ENCODE measurements at places on chromosomes 6 and 20.

DNA sequence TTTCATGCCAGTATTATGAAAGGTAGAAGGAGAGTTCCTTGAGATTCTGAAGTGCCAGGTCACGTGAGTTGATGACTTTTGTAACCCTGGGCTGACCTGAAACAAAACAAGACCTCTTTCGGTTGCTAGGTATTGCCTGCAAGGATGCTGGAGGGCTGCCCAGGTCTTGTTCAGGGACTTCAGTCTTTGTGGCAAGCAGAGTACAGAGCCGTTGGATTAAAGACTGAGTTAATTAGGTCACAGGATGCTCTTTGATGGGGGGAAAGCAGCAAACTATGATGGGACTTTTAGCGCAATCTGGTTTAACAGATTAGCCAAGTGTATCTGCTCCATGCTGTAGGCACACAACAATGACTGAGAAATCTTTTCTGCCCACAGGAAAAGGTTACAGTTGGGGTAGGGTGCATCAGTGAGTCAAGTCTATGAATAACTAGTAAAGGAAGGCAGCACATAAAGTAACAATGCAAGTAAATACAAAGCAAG, 12.8 kb upstream of the ELOVL5 start:
- DNase-seq, result no peak

DNA sequence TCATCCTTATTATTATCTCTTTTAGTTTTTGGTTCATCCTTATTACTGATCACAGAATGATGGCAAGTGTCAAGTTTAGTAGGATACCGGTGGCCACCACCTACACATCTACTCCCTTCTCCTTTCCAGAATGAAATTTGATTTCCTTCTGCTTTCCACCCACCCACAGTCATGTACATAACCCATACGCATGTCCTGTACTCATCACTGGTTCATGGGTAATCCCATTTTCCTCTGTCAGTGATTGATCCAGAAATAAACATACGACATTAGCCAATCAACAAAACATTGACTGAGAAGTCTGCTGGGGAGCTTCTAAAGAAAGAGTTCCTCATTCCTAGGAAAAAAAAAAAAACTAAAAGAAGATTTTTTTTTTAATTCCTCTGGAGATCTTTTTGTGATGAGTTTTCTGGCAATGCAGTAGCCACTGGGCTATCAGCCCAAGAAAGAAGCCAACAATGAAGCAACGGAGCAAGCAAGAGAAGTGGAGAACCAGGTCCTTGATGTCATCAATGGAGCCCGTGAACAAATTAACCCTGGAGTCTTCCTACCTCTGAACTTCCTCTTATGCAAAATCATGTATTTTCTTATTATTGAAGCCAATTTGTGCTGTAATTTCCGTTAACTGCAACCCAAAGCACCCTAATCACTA, 127.8 kb downstream of the TASP1 start:
- no peak for DNase-seq

- no peak for DNase-seq
These were observed 12.4 kb upstream of the LRFN2 start for GRCh38 chr6:40599555-40599954.

DNA sequence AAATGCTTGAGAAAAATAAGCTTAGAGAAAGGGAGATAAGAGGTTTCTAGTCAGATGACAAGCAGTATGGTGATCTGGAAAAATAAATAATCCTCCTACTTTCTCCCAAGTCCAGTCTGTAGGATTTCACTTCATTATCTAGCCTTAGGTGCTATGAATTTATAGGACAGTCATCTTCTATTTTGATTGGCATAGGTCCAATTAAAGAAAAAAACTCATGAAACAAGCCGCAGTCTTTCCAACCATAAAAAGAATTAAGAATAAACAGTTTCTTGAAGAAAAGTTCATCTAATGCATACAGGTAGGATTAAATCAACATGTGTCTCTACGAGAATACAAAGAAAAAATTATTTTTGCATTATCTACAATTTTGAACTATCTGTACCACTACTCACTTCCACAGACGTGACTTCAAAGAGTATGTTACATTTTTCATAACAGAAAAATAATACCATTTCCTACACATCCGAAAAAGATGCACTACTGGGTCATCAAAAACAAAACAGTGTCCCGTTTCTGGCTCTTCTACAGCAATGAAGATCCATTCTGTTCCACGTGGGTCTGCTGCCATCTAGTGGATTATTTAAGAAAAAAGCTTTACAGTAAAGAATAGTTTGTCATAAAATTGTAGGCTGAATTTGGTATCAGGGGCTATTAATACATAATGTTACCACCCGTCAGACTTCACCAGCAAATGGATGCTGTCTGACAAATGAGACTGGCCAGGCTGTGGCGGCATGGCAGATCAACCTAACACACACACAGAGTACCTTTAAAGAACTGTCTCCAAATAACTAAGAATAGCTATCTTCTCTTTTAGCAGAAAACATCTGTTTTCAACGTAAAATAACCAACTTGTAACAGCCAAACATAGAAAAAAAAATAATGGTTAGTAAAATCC, 28.9 kb downstream of the STX7 start:
- DNase-seq, result no peak
